Stimulated activated naive B cell treated with anti-CD40 and anti-IgM and Interleukin-4, amounts not matched to agents 10 μg/mL and 1 μg/mL and 100 μg/mL, for 72 hours (primary cell): ENCODE measurements at places on chromosomes 4 and X.

- DNase-seq, result no peak
Measured at GRCh38 chr4:7628432-7628831, 193.7 kb upstream of the PSAPL1 start.

GRCh38 chrX:130715299-130715698 is 187.7 kb downstream of the ENOX2 start:
- DNase-seq, result no peak

DNA sequence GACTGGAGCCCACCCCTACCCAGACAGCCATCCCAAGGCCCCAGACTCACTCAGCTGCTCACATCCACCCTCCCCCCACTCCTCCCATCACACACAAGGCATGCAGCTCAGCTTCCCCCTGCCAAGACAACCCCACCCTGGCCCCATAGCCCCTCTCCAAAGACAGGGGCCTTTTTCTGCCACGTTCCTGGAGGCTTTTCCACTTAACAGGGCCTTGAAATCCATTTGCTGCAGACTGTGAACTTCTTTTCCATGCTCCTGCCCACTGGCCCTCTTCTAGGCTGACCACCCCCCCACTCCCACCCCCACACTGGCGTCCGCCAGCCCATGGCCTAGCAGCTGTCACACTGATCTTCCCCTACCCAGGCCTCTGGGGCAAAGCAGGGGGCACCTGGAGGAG is 76.0 kb downstream of the PJA1 start:
- no peak for DNase-seq

DNA sequence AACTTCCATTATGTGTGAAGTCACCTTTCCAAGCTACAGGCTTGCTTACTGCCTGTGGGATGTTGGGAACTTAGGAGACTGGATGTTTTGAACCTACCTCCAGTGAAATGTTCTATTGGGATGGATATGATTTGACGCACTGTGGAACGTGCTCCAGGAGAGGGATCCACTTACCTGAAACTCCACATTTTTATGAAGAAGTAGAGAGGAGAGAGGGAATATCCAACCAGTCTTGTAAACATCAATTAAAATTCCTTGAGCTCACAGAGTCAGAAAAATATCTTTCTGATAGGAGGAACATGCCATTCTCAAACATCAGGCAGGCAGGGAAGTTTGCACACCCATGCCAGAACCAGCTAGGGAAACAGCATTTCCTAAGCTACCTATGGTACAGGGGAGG is 91.1 kb upstream of the MAOA start:
- no peak for DNase-seq

DNA sequence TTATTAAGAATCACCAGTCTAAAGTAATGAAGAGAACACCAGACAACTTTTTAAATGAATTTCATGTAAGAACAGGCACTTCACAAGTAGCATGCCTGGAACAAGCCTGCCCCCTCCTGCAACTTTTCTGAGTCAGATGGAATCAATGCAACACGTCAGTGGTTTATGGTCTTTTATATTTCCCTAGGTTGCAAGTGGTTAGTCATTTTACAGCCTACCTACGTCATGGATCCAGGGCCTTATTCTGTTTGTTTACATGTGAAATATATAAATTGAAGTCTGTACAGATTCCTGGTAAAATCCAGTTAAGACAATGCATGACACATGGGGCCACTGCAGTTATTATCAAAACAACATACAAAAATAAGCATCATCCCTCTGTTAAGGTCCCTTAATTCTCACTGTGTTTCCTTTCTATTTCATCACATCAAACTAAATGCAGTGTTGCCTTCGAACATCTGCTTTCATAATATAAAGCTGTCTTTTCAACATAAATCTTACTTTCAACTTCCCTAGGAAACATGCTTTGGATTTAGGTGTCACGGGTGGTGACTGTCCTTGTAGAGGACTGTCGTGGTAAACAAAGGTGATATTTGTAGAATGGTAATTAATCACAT is 309.3 kb downstream of the FRMPD4 start:
- no peak for DNase-seq

DNA sequence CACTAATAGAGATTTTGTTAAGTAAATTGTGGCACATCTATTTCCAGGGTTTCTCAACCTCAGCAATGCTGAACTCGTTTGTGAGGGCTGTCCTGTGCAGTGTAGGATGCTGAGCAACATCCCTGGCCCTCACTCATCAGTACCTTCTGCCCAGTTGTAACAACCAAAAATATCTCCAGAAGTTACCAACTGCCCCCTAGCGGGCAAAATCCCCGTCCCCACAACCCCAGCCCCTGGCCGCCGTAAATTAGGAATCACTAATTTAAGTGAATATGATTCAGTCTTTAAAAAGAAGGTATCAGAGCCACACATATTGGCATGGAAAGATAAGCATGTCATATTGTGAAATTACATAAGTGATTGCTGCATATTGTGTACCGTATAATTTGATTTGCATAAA is 123.4 kb downstream of the ASB9 start:
- no peak for DNase-seq

- no peak for DNase-seq
Measured at GRCh38 chr4:122783301-122784215, 43.1 kb upstream of the FGF2 start.

DNA sequence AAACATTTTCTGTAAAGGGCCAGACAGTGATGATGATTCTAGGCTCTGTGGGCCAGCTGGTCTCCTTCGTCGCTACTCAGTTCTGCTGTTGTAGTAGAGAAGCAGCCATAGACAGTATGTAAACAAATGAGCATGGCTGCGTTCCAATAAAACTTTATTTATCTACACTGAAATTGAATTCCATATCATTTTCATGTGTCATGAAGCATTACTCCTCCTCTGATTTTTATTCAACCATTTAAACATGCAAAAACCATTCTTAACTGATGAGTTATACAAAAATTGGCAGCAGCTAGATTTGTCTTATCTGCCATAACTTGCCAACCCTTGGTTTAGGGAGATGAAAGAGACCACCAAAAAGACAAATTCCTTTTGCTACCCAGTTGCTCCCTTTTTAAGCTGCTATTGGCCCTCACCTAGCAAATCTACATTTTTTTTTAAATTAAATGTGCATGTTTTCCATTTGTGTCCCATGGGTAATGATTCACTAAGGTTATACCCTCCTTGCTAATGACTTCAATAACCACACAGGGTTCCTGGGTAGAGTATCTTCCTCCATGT is 309.9 kb downstream of the DHX15 start:
- no peak for DNase-seq

DNA sequence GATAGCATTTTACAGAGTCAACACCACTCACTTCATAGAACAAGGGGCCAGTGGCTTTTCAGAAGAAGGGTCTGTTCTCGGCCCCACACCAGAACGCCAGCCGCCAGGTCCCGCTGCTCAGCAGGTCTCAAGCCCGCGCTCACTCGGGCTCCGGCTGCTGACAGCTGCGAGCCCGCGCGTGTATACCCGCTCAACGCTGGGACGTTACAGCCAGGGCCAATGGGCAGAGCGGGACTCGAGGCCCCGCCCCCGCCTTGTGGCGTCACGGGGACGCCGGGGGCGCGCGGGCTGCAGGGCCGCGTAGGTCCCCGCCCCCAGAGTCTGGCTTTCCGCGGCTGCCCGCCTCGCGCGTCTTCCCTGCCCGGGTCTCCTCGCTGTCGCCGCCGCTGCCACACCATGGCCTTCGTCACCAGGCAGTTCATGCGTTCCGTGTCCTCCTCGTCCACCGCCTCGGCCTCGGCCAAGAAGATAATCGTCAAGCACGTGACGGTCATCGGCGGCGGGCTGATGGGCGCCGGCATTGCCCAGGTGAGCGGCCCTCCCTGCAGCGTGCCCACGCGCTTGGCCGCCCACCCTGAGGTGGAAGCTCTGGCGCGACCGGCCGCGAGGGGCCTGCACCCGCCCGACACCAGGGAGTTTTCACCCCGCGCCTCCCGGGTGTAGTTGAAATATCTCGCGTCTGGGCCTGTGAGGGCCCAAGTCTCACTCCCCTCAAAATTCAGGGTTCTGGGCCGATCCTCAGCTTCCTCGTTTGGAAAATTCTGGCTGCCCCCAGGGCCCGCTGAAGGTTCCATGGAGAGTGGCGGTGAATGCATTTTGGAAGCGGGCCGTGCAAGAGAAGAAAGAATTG is at the start of gene HADH:
Gene HADH, plus strand, starts transcription at position 353 of the 850 bp plus-strand sequence. Its CDS starts 44 bp downstream, at position 397.
- peak; percentile 92 for DNase-seq

DNA sequence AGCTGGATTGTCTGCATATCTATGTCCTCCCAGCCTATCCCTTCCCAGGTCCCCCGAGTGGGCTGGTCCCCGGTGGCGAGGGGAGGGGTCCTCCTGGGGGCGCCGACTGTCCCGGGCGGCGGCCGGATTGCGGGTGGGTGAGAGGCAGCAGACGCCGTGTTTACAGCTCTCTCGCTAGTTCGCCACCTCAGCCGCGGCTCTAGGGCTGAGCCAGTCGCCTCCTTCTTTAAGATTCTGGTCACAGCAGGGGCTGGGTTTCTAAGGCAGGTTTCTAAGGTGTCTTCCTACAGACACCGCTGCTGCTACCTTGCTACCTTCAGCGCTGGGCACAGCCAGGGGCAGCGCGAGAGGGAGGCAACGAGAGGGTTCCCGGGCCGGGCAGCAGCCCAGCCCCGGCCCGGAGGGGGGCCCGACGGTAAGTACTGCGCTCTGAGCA is 57.2 kb downstream of the FRMPD3 start:
- no peak for DNase-seq

DNA sequence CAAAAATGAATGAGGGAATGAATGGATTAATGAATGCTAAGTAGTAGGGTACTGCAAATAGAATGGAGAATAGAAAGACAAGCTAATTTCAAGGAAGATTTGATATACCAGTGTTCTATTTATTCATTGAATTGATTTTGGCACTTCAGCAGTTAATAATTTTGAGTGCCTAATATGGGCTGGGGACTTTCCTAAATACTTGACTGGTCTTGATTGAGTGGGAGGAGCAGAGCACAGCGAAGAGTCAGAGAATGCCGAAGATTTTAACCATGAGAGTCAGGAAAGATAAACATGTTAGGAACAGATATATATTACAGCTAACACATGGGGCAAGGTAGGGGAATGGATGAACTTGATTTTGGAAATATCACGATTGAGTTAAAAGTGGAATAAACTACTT is 10.6 kb downstream of the IL15 start:
- no peak for DNase-seq

DNA sequence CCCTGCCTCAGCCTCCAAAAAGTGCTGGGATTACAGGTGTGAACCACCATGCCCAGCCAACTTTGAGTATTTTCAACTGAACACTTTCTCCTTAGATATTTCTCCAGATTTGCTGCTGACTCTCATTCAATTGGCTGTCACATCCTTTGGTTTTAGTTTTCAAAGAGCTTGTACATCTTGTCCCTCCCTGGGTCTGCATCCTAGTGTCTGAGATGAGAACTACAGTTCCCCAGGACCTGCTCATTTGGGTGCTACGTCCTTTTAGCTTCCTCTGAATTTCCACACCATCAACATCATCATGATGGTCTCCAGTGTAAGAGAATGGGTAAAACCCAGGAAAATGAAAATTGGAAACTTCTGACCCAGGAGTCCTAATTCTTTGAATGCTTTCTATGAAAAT is 312.9 kb downstream of the NLGN4X start:
- no peak for DNase-seq

DNA sequence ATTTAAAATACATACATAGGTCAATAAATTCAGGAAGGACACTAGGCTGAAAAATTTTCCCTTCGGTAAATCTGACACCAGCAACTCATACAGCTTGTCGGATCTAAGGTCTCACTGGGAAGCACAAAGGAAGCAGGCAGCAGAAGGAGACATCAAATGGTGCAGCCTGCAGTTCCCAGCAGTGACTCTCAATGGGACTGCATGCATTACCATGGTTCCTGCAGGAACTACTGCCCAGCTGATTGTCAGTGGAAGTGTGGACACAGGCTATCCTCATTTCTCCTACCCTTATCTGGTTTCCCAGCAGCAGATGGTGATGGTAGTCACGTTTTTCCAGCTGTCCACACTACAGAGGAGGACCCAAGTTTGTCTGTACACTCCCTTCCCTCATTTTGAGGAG is 113.3 kb downstream of the PPP1R2C start:
- no peak for DNase-seq

- no peak for DNase-seq
Measured at GRCh38 chrX:46758163-46758955, 559 bp downstream of the SLC9A7 start.

GRCh38 chrX:4550018-4550417 is 836.6 kb upstream of the PRKX start:
- DNase-seq, result no peak

DNA sequence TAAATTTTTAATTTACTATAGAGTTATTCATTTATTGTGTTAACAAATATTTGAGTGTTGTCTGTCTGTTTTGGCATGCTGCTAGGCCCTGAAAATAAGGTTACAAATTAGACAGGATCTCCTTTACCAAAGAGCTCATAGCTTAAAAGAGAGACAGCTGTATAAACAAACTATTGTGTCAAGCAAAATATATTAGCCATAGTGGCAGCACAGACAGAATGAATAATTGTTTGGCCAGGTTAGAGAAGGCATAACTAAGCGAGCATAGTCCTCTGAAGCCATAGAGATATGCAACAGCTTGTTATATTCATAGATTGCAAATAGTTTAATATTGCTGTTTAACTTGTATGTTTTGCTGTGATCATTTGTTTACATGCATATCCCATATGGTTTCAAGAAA is 66.7 kb upstream of the NDUFC1 start:
- no peak for DNase-seq

DNA sequence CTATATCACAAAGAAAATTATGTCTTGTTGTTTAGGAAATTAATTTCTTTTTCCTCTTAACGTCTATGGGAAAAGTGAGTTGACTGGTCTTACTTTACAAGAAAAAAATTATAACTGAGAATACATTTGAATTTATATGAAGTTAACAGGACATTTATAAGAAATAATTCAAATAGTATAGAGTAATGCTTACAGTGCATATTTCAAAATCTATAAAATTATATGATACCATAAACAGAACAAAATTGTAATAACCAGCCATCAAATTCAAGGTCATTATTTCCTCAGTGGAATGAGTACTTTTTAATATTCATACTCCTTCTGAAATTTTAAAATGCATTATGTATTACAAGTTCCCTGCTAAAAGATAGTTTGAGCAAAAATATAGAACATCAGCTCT is 884.5 kb downstream of the TECRL start:
- no peak for DNase-seq

DNA sequence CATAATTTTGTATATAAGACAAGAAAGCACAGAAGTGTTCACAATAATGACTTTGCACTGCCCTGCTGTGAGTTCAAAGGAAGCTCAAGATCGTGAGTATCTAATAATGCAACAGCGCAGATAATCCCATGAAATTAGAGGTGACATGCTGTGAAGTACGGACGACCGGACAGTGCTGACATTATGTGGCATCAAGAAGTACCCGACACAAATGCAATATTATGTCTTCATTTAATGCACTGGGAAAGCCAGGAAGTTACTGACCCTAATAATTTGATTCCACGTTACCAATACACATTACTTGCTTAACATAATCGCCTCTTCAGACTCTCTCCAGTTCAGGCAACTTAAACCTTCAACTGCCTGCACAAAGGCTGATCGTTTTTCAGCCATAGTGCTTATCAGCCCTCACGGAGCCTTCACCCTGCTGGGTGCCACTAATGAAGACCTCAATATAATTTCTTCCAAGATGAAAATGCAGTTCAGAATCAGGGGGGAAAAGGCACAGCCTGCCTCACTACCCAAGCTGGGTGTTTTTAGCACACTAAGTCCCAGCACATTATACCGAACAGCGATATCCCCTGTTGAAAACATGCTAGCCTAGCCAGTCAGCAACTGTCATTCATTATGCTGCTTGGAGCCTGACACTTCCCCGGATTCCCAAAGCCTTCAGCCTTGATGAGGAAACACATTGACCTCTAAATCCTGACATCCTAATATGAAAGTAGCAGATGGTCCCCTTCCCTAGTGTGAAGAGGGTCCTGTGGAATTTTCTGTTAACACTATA is 56.1 kb downstream of the SLC7A11 start:
- DNase-seq, result no peak
